ENCODE measurements at places on chromosomes 3 and 15. TPM values are rescaled to one million over a fixed set of nuclear protein-coding genes. Genes with fewer than 3 reads are reported as not detected.

- DNase-seq, result no peak
Measured at GRCh38 chr3:122677216-122677615, 3.4 kb upstream of the PARP14 start.

The TMEM108 gene
- total RNA-seq, result 6.5 TPM

DNA sequence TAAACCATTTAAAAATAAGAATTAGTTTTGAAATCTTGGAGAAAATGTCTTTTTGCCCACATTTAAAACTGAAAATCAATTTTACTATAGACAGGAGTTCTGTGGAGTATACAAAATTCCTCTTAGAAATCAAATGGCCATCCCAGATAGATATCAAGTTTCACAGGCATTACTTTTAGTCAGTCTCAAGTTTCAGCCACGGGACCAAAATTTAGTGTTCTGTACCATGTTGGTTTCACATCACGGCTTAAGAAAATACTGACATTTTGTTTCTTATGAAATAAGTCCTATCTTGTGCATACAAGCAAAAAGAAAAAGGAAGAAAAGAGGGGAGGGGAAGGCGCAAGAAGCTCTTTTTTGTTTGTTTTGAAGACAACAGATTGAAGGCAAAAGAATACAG, 45.7 kb downstream of the EIF2AK4 start:
- DNase-seq, result no peak

The SLC28A1 gene
- 1.9 TPM for total RNA-seq

The RFTN1 gene
- total RNA-seq, result 21.8 TPM

GRCh38 chr3:106326941-106327695, 458.3 kb upstream of the CBLB start:
- DNase-seq, result no peak

GRCh38 chr3:126557415-126557745, 1.4 kb downstream of the C3orf22 start:
- DNase-seq, result peak; percentile 42

The FEZF2 gene
- total RNA-seq, result not detected

- no peak for DNase-seq
Measured at GRCh38 chr3:132661101-132661500, 972 bp downstream of the UBA5 start.

DNA sequence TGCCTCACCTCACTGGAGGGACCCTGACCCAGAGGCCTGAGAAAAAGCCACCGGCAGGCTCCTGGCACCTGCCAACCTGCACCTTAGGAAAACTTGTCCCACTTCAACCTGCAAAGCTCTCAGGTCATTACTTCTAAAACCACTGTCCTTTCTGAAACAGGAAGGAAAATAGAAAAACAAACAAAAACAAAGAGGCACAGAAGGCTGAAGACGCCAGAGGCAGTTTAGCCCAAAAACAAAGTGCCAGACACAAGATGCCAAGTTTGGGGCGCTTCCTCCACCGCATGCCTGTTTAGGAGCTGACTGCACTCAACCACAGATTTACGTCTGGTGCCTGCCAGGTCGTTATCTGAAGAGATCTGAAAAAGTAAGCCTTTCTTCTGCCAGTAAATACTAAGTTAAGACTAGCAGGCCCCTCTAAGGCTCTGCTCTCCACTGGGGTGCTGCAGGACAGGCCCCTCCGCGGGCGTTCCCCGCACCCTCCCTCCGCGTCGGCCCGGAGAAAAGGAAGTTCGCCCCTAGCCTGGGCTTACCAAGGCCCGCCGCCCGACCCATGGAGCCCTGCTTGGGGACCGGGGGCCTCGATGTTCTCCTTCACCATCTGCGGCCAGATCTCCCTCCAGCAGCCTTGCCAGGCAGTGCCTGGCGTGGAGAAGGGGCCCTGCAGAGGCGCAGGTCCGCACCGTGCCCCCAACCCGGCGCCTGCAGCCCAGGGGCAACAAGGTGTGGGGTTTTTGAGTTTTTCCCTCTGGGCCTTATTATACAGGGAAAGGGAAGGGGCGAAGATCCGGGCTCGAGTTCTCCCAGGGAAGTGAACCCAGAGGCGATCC, 1.3 kb downstream of the GOLGA8A start:
- DNase-seq, result no peak

GRCh38 chr3:194251891-194252560, 99.1 kb downstream of the CPN2 start:
- no peak for DNase-seq

The ENTPD3 gene
- total RNA-seq, result 0.38 TPM

GRCh38 chr15:39593656-39594445, 13.0 kb downstream of the THBS1 start:
- no peak for DNase-seq

The RBP2 gene
- not detected for total RNA-seq

The NOP10 gene
- 125 TPM for total RNA-seq

The GRK7 gene
- not detected for total RNA-seq

The VGLL3 gene
- total RNA-seq, result 11.2 TPM

DNA sequence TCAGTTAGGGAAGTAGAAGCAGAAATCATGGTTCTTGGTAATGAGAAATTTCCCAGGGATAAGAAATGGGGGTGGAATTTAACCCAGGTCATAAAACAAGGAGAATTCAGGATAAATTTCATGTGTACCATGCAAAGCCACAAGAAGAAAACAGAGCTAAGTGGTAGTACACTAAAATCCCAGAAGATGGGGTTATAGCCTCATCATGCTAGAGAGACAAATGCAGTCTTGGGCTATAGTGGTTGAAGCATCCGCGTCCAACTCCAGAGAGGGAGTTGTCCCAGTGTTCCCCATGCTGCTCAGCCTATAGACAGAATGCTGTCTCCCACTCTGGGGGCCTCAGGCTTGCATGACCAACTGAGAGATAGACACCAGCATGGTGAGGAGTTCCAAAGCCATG, 36.2 kb upstream of the CLRN1 start:
- DNase-seq, result no peak

GRCh38 chr15:77510066-77511057, 89.7 kb downstream of the HMG20A start:
- DNase-seq, result no peak

DNA sequence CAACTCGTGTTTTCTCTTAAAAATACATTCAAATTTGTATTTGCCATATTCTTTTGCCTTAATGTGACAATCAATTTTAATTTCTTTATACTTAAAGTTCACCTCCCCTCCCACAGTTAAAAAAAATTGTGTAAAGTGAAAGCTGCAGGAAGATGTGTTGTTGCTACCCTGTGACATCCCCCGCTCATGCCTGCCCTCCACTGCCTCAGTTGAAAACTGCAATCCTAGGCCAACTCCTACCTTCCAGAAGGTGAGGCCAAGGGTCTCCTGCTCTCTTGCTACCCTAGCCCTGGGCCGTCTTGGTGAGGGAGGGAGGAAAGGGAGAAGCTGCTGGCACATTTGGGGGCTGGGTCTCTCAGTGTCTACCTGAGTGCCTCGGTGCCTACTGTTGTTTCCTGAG, 57.0 kb upstream of the CMTM7 start:
- DNase-seq, result no peak

DNA sequence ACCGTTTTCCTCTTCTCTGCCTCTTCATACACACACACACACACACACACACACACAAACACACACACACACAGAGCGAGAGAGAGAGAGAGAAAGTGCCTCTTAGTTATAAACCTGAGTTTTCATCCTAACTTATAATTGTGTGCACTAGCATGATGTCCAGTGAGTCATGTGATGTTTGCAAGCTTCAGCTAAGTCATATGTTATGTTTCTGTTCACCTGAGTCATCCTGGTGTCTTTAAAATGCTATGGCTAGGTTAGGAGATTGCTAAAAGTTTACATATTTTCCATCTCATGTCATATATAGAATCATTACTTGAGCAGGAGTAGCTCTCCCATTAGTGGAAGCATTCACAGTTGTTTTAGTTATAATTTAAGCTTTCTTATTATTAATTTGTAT, 155.8 kb downstream of the EPHA6 start:
- DNase-seq, result no peak

GRCh38 chr3:187689984-187690383, 12.4 kb downstream of the RTP2 start:
- no peak for DNase-seq

DNA sequence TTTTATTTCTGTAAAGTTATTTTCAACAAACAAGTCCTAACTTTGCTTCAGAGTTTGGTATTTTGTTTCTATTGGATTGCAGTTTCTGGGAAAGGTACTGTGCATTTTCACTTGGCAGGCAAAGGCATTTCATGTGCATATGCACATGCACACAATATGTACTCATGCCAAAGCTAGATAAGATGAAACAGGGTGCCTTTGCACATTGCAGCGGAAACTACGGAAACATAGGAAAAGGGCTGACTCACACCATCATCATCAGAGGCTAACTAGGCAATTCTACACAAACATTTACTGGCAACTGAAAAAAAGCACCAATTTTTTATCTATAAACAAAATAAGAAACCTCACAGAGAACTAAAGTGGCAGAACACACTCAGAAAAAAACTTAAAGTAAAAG, 550.6 kb upstream of the NECTIN3 start:
- no peak for DNase-seq

The INSYN1 gene
- 4.8 TPM for total RNA-seq

The NEK11 gene
- total RNA-seq, result 1.6 TPM

The MOBP gene
- total RNA-seq, result not detected

DNA sequence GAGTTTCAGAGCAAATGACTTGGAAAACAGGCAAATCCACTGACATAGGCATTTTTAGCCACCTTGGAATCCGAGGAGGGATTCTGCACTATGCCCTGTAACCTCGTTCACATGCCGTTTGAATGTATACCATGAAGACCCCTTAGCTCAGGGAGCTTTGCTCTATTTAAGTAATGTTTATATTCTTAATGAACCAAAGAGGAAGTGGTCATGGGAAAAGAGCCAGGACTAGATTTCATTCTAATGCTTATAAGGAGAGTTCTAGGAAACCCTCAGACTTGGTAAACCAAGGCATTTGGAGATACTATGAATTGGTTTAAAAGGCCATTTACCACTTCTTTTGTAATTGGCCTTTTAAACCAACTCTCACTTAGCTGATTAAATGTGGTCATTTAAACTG, 178.9 kb downstream of the IGF1R start:
- DNase-seq, result no peak

DNA sequence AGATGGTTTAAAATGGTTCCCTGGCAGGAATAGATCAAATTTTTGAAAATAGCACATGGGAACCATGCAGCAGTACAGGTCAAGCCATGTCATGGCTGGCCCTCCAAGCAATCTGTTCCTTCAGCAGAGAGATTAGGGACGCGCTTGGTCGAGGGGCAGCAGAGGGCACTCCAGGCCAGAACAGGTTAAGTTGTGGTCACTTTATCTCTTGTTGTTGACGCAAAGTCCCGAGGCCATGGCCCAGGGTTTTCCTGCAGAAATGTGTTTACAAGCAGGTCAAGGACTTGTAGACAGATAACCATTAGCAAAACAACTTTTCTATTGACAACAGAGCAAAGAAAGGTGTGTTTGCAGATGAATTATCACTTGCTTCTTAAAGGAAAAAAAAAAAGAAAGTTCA, 570.0 kb upstream of the NR2F2 start:
- DNase-seq, result peak; percentile 12

DNA sequence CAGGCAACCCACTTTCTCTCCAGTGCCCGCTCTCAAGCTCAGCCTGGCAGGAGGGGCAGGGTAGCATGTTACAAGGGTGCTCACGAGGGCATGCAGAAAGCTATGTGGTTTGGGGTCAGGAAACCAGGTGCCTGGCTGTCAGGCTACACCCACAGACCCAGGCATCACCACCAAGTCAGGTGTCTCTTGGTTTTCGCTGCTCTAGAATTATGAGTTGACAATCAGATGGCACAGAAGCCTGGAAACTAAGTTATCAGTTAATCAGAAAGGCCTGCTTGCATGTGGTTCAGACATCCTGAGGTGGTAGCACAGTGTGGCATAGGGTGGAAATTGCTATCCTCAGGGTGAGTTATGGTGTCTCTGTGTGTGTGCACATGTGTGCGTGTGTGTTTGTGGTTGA, 16.2 kb upstream of the CCR9 start:
- DNase-seq, result no peak

- DNase-seq, result no peak
Measured at GRCh38 chr3:89808680-89809197, 701.3 kb downstream of the EPHA3 start.

DNA sequence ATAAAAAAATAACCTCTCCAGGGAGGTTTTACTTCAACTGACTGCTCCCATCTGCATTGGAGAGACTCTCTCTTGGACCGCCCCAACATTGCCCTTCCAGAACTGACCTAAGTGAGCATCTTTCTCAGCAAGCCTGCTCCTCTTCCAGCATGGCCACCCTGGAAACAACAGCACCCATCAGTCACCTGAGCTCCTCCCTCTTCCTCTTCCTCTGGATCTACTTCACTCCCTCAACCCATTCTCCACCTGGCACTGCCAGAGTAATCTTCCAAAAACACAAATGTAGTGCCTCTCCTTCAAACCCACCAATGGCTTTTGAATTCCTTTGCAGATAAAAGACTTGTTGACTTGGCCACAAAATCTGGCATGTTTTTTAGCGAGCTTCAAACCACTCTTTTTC, 128.8 kb upstream of the NR2F2 start:
- DNase-seq, result no peak

The ARF4 gene
- 48.4 TPM for total RNA-seq

GRCh38 chr15:78314181-78314581, 14.8 kb upstream of the SKIC8 start:
- DNase-seq, result no peak

DNA sequence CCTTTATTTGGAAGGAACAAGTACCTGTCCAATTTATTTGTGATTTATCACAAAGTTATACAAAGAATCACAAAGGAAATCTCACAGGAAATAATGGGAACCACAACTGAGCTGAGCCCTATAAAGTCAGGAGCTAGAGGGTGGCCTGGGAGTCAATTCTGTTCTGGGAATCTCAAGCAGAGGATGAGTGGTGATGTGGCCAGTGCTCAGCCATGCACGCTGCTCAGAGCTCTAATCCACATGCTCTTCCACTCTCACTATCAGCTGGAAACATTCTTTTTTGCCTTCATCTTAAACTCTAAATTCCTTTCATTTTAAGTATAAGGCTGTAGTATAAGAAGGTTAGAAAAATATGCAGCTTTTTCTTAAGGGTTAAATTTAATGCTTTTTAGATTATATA, 36.6 kb downstream of the UACA start:
- DNase-seq, result no peak

GRCh38 chr15:90581771-90582352, 52.1 kb downstream of the CRTC3 start:
- no peak for DNase-seq

DNA sequence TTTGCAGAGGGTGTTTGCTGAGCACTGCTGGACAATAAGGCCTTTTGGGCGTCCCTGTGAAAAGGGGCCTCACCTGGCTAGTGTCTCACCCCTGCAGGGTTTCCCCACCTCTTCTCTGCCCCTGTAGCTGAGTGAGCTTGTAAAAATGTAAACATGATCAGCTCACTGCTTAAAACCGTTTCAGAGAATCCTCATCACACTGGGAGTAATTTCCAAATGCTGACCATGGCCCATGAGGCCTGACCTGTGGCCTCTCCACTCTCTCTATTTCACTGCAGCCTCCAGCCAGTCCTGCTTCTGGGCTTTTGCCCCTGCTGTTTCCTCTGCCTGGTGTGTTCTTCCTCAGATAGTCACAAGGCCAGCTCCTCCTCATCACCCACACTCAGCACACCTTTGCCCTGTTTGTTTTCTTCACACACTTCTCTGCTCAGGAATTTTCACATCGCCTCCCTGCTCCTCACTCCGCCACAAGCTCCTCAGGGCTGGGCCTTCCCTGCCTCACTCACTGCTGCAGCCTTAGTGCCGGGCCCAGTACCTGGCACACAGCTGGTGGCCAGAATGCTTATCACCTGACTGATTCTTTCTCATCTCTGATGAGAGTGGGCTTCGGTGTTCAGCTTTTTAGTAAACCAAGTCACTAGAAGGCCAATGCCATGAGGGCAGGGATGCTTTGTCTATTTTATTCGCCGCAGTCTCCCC, 79.3 kb upstream of the SEC13 start:
- no peak for DNase-seq

Data from psoas muscle (tissue), 8 donors.